NCI-H524 (cell line): ENCODE measurements at places on chromosomes 16 and 17.

DNA sequence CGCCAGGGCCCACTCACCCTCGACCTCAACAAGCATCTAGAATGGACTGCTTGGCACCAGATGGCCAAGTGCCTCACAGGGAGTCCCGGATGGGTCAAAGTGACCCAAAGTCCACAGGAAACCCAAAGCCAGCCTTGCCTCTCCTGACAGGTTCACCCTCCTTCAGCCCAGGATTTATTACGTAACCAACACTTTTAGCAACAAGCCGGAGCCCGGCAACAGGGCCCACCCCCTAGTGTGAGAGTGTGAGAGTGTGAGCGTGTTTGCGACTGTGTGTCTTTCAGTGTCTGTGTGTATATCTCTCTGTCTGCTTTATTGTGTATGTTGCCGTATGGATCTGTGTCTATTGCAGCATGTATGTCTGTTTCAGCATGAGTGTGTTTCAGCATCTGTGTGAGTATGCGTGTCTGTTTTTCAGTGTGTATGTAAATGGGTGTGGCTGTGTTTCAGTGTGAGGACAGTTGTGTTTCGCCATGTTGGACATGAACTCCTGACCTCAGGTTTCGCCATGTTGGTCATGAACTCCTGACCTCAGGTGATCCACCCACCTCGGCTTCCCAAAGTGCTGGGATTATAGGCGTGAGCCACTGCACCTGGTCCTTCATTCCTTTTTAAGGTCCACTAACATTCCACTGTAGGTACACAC, 13.7 kb upstream of the PEMT start:
- DNase-seq = no peak

GRCh38 chr16:75558846-75559401, 2.9 kb upstream of the TMEM231 start:
- DNase-seq = no peak

- DNase-seq = no peak
These were observed 39.1 kb upstream of the CDC42EP4 start for GRCh38 chr17:73350864-73351263.

DNA sequence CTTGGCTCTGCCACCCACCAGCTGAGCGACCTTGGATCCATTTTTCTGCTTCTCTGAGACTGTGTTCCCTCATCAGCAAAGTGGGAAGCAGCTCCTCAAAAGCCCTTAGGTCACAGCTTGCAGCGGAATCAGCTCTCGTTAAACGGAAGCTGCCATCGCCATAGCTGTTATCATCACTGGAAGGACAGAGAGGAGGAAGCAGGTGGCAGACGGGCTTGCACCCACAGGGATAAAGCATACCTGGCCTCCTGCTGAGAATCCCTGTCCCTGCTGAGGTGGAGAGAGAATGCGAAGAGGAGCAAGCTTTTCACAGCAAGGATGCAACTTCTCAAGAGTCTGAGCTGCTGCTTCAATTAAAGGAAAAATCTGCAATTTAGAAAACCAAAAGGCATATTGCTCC, 106.6 kb downstream of the CLEC16A start:
- DNase-seq = no peak

DNA sequence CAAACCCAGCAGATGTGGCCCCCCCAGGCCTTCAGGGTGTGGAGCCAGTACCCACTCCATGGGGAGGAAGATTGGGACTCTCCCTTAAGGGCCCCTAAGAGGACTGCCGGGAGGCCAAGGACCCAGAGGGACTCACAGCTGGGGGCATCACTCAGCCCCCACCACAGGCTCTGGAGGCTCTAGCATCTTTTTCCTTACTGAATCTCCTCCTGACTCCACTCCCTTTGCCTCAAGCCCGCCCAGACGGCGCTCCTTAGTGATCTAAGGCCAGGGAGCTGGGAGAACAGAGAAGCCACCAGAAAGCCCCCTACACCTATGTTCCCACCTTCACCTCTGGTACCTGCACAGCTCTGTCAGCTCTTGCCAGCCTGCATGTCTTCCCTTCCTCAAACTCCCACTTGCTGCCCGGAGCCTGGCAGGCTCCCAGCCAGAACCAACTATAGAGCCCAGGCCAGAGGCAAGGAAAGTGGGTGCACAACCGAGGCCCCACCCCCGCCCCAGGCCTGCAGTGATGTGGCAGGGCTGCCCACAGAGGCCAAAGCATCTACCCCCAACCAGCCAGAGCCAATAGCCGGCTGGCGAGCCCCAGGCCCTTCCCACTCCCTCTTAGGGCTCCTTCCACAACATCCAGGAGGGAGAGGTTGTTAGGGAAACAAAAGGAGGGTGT, 22.3 kb upstream of the MPO start:
- DNase-seq = no peak
